Stimulated activated CD8-positive, alpha-beta memory T cell treated with anti-CD3 and anti-CD28 coated beads, Interleukin-7, amount 100 ng/mL, for 24 hours (primary cell): ENCODE measurements at places on chromosomes 4 and X.

- no peak for DNase-seq
Measured at GRCh38 chr4:124519196-124519595, 193.3 kb downstream of the ANKRD50 start.

GRCh38 chr4:123783921-123784320 lies 387.3 kb downstream of the SPRY1 start:
- DNase-seq = no peak

GRCh38 chr4:851701-852430 lies 25.9 kb upstream of the CPLX1 start:
- DNase-seq = no peak

DNA sequence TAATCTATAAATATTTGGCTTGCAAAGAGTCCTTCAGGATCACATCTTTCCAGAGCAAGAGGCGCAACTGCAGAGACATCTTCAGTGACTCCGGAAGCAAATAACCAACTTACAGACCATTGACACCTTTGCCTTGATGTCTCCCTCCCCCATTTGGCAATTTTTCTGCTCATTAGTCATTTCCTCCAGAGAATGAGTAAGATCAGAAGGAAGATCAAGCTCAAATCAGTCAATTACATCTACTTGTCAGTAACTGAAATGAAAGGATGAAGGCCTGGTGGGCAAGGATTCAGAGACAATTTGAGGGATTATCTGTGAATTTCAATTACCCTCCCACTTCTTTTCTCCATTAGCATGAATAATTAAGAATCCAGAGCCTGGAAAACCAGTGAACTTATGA lies 665.6 kb upstream of the CPEB2 start:
- no peak for DNase-seq

GRCh38 chr4:184980261-184980660 lies 38.0 kb upstream of the HELT start:
- no peak for DNase-seq
